ENCODE measurements at places on chromosomes 4 and X.

- DNase-seq = no peak
These were observed 256.8 kb downstream of the FSTL5 start for GRCh38 chr4:161906836-161907589.

GRCh38 chr4:36493251-36493650, 211.8 kb downstream of the DTHD1 start:
- no peak for DNase-seq

DNA sequence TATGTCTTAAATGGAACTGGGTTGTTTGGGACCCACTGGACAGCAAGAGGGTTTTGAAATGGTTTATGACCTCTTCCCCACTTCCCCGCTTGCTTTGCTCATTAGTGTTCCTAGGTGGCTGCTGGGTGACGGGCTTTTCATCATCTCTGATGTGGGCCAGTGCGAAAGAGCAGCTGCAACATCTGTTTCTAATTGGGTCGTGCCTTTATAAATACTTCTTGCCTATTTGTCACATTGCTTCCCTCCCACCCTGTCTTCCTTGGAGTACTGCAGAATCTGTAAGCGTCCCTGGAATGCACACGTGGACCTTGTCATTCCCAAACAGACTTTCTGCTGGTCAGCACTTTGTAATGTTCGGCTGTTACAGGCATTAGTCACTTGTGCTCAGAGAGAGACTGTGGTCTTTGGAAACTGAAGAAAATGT, 35.2 kb downstream of the SEPTIN11 start:
- peak; percentile 94 for DNase-seq

DNA sequence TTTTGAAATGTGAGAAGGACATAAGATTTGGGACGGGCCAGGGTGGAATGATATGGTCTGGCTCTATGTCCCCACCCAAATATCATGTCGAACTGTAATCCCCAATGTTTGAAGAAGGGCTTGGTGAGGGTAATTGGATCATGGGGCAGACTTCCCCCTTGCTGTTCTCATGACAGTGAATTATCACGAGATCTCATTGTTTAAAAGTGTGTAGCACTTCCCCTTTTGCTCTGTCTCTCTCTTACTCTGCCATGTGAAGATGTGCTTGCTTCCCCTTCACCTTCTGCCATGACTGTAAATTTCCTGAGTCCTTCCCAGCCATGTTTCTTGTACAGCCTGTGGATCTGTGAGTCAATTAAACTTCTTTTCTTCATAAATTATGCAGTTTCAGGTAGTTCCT, 17.5 kb downstream of the MTMR8 start:
- no peak for DNase-seq

GRCh38 chr4:7938266-7938608, 1.4 kb downstream of the AFAP1 start:
- DNase-seq = no peak

GRCh38 chr4:101224358-101225218, 122.7 kb downstream of the PPP3CA start:
- no peak for DNase-seq

DNA sequence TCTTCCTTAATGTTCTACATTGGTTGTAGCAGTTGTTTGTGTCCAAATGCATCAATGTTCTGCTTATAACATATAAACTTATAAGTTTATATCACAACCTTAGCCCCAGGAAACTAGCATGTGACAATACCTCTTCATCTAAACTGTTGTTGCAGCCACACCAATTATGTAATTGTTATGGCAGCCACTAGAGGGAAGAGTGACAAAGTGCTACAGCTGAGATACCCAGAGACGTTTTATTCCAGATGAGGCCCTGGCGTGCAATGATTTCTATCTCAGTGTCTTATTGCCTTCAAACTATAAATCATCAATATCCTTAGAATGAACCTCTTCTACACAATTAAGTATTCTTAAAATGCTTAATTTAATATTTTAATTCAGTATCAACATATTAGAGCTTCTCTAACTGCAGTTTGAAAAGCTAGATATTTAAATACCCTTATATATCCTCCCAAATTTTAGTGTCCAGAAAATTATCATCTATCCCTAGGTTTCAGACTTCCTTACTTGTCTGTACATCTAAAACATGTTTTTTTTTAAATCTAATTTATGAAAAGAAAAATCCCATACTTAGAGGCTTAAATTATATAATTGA, 171.6 kb downstream of the PCDH10 start:
- DNase-seq = no peak

- DNase-seq = no peak
These were observed 550.7 kb downstream of the ADGRL3 start for GRCh38 chr4:61750810-61751209.

GRCh38 chrX:113048896-113049295, 208.3 kb upstream of the AMOT start:
- DNase-seq = no peak

DNA sequence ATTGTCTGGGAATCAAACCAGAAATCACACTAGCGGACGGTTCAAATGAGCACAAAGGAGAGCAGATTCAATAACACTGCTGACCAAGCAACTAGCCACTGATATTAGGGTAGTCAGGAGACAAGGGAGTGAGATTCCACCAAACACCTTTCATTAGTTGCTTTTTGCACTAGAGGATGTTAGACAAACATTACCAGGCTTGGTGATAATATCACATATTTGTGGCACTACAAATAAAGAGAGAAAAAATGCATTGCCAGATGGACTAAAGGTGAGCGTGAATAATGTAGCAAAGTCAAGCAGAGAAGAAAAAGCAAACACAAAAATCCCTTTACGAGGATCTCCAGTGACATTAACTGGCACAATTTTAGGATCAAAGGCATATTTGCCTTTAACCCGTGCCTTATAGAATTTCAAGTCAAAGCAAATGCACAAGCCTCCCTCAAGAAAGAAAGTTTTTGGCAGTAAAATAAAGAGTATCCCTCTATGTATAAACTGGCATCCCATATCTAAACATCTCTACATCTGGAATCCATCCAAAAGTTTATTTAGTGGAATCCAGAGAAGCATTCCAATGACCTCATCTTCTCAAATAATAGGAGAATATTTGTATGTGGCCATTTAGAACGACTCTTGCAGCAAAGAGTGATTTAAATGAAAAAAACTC, 290.9 kb downstream of the KCTD8 start:
- DNase-seq = no peak

GRCh38 chr4:90537491-90537890, 410.3 kb downstream of the CCSER1 start:
- no peak for DNase-seq
